ENCODE measurements at places on chromosomes 16 and 17.

DNA sequence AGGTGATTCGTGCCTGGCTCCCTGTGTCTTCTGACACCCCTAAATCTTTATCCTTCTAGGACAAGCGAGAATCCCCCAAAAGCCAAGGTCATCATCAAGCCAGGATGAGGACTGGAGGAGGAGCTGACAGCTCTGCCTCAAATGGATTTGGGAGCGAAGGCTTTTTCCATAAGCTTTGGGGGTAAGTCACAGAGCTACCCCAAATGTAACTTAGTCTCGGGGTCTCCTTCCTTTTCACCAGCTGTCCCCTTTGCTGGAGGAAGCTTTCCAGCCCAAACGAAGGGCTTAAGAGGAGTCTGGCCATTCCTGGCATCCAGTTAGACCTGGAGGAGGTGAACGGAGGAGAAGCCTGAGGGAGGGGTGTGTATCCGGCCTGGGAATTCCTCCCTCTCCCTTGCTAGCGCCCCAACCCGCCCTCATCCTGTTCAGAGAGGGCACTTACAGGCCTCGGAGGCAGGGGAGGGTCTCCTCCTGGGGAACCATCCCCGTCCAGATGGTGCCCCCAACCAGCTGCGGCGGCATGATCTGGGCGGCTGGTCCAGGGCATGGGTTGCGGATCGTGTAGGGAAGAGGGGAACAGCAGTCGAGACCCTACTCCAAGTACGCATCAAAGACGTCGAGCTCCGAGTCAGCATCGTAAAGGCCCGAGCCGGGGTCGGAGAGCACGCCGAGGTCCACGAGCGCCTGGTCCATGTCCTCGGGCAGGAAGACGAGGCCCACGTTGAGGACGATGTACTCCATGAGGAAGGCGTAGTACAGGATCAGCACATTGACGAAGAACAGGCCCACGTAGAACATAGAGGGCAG lies 938 bp downstream of the DEXI start:
- DNase-seq, result no peak

DNA sequence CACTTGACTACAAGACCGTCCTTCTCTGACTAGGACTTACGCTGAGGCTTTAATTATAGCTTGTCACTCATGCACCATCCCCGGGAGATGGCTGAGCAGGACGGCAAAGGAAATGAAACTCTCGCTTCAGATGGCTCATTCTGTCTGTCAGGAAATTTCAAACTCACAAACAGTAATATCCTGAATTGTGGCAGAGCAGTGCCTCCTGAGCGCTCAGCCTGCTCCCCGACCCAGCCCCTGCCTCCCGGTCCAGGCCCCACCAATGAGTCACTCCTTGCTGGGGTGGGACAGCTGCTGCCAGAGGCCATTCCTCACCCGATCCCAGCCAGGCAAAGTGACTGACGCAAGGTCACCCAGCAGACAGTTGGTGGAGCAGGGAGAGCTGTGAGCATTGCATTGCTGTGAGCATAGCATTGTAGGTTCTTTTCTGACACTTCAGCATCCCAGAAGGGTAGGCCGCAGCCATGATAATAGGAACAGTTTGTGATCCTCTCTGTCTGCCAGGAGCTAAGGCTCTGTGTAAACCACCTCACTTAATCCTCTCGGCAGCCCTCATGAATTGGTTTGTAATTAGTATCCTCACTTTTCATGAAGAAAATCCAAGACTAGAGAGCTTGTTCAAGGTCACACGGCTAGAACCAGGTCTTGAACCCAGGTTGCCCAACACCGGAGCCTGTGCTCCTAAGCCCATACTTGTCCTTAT lies 20.9 kb downstream of the CCDC182 start:
- DNase-seq, result no peak

GRCh38 chr17:48882272-48882671 lies 10.3 kb upstream of the ATP5MC1 start:
- DNase-seq, result no peak

DNA sequence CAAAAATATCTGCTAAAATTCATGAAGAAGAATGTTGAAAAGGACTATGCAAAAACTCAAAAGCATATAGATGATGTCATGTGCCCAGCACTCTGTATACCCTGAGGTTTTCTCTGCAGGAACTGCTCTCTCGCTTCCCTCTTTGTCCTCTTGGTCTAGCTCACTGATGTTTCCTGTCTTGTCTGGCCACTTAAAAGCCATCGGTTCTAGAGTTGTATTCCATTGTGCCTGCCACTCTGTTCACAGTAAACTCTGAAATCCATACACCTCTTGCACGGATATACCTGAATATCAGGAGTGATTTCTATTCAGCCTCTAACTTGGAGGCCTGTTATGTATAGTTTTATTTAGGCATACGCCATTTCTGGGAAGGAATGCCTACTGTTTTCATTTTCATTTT lies 101.0 kb upstream of the CNTNAP4 start:
- DNase-seq, result no peak

DNA sequence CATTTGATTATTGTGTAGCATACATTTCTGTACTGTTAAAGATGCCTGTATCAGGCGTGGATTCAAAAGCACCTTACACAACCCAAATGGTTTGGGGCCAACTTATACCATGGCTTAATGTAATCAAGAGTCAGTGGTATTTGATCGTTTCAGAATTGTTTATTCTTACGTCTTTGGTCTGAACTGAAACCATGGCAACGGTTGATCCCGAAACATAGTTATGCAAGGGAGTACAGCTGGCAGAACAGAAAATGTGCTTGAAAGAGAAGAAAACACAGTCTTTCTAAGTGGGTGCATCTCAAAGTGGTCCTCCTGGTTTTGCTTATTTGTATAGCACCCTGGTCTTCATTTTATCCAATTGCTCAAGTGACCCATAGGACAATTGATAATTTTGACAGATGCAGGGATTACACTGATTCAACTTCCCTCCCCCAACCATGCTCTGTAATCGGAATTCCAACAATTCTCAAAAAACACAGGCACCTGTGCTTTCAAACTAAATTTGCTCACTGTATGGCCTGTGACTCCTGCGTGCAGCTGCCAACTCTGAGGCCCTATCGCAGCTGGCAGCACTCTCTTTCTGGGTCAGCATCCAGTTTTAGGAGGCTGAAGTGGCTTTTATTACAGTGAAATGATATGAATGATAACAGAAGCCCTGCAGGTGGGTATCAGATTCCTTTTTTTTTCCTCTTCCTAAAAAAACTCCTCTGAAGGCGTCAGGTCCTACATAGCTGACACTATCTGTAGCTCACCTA lies 77.0 kb upstream of the AXIN2 start:
- DNase-seq, result no peak

DNA sequence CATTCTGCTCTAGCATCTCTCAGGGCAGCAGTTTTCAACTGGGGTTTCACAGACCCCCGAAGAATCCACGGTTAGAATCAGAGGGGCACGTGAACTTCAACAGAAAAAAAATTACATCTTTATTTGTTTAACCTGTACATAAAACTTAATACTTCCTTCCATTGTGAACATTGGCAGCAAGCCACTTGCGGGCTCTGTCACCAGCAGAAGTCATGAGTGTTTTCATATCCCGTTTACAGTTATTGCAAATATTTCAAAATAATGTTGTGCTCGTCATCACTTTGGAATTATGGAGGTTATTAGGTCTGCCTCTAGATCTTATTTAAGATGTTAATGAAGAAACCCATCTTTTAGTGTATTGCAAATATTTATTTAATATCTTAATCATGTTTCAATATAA lies 109.8 kb downstream of the SDR42E1 start:
- no peak for DNase-seq

- no peak for DNase-seq
These were observed 288 bp upstream of the KRT34 start for GRCh38 chr17:41382394-41382793.

DNA sequence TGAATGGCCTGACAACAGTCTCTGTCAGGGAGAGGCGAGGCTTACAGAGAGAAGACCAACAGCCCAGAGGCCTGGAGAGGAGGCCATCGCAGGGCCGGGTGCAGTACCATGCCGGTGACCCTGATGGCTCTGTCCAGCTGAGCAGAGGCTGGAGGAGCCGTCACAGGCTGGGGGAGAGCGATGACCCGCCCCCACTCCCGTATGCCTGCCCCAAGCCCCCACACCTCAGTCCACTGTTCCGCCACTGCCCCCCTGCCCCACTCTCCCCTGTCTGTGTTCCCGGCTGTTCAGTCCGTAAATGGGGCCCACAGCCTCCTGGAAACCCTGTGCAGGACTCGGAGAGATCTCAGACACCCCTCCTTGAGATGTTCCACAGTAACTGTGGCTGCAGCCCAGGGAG lies 12.8 kb upstream of the FAM83G start:
- DNase-seq, result no peak
